Stimulated activated CD8-positive, alpha-beta memory T cell treated with anti-CD3 and anti-CD28 coated beads, Interleukin-15, amount 100 ng/mL, for 4 hours (primary cell): ENCODE measurements at places on chromosomes 4 and X.
A peak's percentile ranks its signal among the peaks of the same experiment; 100 is the strongest.

- DNase-seq: no peak
These were observed 1.0 kb upstream of the SUV39H1 start for GRCh38 chrX:48695534-48695896.

GRCh38 chrX:39808471-39808917 lies 289.3 kb downstream of the BCOR start:
- DNase-seq: no peak

DNA sequence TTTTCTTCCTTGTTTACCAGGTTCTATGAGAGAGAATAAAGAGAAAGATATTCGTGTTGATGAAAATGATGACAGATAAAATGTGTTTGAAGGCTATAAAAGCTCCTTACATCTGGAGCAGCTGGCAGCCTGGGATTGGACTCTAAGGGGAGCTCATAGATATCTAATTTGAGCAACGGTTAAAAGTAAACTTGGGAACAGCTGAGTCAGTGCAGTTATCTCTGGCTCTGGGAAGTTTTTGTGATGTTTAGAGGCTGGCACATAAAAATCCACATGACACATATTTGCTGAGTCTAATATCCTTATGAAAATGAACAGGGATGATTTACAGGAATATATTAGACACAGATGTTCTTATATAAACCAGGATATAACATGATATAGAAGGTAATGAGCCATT lies 331.8 kb upstream of the TENM3 start:
- no peak for DNase-seq

- DNase-seq: no peak
These were observed 97.1 kb downstream of the IQCM start for GRCh38 chr4:149718500-149718899.

DNA sequence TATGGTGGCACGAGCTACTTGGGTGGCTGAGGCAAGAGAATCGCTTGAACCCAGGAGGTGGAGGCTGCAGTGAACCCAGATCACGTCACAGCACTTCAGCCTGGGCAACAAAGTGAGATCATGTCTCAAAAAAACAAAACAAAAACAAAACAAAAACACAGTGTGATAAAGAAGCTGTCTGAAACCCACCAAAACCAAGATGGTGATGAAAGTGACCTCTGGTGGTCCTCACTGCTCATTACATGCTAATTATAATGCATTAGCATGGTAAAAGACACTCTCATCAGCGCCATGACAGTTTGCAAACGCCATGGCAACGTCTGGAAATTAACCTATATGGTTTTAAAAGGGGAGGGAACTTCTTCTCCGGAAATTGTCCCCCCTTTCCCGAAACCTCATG lies 29.4 kb upstream of the OPHN1 start:
- no peak for DNase-seq

- no peak for DNase-seq
These were observed 15.0 kb upstream of the NAT8L start for GRCh38 chr4:2044119-2044485.

DNA sequence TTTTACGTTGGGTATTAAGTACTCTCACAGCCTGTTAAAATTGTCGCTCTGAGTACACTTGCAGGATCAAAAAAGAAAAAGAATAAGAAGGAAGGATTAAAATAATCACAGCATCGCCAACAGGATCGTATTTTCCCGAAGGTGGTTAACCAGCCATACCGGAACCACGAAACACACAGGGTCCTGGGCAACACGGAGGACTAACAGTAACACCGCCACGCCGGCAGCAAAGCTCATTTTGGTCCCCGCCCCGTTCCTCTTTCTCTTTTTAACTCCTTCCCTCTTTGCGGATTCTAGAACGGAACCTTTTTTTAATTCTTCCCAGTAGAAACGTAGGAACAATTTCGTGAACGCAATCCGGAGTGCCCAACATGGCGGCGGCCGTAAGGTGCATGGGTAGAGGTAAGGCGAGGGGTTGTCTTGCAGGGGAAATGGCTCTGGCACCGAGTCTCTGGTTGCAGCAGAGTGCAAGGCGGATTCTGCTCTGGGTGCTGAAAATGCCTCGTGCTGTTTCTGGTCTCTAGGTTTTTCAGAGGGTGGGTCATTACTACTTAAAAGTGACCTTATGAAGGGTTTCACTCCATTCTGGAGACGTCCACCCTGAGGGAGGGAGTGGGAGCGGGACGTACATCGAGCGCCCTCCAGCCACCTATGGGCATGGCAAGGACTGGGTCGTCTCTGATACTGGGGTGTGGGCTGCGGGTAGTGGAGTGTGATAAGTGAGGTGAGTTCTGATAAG lies at the start of gene MRPL1:
Gene MRPL1 (plus strand): TSS at position 353 of the 739 bp plus-strand sequence. CDS start 19 bp downstream, at position 372.
- peak; percentile 83 for DNase-seq

DNA sequence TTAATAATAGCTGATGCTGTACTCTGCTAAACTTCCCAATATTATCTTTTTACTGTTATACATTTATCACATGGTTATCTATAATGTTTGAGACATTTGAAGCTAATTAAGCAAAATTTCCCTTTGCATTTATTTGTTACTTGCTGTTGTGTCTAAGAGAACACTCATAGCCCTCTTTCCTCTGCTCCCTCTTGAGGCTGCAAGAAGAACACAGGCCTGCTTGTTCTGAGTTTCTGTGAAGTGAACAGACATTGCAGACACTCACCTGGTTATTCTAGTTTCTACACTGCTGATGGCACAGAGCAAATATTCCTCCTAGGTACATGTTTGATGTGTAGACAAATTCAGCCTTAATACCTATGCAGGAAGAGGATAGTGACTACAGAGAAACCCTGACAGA lies 367.8 kb downstream of the GASK1B start:
- DNase-seq: no peak

DNA sequence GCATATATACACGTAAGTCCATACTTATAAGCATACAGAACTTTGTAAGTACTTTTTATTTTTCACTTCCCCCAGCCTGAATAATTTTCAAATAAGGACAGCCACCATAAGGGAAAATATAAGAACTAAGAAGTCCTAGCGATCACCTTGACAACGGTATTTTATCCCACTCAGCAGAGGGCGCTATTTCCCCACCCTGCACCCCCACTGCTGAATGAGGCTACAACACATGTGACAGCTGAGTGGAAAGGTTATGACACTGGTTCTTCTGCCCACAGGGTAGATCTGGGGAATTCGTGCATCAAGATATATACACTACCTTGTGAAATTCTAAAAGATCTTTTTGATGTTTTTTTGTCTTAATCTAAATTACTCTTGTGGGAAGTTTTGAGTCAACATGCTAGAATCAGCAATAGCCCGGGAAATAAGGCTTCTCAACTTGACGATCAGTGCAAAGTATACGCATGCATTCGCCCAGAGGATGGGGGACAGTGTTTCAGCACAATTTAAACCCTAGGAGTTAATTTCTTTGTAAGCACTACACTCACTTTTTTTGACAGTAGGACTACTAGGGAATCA lies 151.5 kb downstream of the CORIN start:
- DNase-seq: peak; percentile 6

DNA sequence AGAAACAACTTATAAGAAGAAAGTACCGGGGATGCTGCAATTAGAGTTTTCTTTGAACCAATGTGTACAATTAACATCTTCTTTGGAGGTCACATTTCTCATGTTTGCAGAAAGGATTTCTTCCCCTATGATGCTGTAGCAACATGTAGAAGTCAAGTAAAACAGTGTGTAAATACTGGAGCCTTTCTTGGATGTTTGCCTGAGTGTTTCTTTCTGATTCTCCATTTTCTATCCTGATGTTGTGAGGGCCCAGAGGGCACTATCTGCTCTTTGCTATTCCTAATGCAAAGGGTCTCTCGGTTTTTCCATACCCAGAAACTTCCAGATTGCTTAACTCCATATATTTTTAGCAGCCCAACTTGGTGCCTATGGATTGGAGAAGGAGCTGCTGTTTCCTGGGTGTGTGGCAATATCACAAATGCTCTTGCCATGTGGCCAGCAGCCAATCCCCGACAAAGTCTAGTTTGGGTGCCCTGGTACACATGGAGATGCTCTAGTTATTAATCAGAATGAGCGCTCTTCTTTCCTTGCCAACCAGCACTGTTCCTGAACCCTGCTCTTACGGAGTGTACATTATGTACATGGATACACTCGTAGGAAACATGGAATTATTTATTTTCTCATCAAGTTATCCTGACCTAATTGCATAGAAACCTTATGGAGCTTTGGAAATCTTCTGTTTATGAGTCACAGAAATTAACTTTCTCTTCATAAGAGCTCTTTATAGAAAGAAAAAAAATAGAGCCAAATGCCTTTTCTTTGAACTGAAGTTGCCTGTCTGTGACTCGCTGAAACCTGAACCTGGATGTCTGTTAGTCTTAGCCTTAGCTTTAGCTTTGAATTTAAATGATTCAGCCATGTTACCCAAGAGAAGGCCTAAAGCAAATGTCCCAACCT lies 67.0 kb upstream of the GPC4 start:
- DNase-seq: no peak

DNA sequence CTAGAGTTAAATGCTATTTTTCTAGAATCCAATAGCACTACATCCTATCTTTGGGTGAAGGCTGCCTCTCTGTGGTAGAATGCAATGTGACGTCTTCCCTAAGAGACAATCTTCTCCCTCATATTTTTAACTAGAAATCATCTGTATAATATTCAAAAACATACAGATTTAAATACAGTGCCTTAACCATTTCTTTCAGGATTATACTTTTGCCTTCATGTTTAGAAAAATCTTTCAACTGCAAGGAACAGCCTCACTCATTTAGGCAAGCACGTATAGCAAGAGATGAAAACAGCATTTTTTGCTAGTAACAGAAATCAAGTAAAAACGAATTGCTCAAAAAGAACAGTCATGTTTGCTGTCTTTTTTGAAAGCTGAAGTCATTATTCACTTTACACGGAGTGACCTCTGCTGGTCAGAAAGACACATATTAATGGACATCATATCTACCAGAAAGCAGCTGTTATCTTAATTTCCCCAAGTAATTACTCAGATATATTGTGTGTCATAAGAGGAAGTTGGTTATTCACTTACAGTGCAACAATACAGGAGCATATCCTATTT lies 422.3 kb downstream of the STPG2 start:
- DNase-seq: no peak

DNA sequence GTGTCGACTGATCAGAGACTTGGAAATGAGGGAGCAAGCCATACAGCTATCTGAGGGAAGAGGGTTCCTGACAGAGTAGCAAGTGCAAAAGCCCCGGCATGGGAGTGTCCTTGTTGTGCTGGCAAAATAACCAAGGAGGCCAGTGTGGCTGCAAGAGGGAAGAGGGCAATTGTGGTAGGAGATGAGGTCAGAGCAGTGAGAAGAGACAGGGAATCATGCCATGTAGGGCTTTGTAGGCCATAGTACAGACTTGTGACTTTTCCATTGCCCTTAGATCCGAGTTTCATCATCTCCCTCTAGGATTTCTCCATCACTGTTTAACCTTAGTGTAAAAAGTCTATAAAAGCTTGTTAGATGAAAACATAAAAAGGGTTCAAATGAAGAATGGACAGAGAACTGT lies 76.2 kb downstream of the DOCK11 start:
- DNase-seq: no peak

GRCh38 chr4:107278791-107279483 lies 242.8 kb upstream of the DKK2 start:
- no peak for DNase-seq

DNA sequence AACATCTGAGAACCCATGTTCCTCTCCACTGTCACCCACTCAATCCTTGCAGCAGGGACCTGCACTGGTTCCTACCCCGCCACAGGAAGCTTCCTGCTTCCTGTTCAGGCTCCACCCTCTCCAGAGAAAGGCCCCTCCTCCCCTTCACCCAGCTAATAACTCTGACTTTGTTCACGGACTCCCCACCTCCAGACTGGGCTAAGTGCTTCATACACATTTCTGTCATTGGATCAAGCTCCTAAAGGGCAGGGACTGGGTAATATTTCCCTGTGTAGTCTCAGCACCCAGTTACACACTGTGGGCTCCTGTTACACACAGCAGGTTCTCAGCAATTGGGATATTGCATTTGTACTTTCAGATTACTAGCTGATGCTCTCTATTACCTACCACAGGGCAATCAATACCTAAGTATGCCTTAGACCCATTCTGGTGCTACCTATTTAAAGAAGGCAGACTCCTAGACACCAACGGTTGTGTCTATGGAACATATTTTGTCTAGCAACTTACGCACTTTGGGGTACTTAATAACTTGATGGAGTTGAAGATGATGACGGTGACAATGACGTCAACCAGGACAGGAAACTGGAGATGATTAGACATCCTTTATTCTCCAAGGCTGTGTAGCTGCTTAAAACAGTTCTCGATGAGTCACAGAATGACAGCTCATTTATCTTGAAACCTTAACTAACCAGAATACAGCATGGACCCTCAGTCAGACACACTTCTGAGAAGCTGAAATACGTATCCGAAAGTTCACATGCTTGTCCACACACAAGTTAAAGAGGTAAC lies 58.1 kb downstream of the MAML3 start:
- DNase-seq: peak; percentile 53

- DNase-seq: no peak
These were observed 50.4 kb upstream of the TBL1X start for GRCh38 chrX:9414416-9414815.

DNA sequence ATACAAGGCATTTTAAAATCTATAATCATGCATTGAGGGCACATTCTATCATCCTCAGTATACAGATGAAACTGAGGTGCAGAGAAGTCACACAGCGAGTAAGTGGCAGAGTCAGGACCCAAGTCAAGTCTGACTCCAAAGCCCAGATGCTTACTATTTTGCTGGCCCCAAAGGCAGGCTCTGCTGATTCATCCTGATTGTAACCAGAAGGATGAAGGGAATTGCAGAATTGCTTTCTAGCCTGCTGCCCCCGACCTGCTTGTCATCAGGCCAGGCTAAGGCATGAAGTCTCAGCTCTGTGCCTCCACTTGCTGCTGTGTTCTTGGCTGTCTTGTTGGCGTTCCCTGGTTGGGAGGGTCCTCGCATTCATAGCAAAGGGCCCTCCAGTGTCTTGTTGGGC lies 62.7 kb downstream of the SLC9A6 start:
- no peak for DNase-seq
